Renal cortical epithelial cell (primary cell): ENCODE measurements at places on chromosomes 7 and 10. TPM values are rescaled to one million over a fixed set of nuclear protein-coding genes. Genes with fewer than 3 reads are reported as not detected.

ADRB1 gene
- under 0.01 TPM in 1 of 2 replicates, not detected in the other for total RNA-seq

EGR2 gene
- 0.17 and 0.40 TPM in 2 replicates for total RNA-seq

STMP1 gene
- total RNA-seq = 11.1 and 28.1 TPM in 2 replicates

DEPP1 gene
- total RNA-seq = 11.3 and 24.5 TPM in 2 replicates
